ENCODE measurements at places on chromosomes 2 and 18.

GRCh38 chr2:219444566-219445091 is 10.0 kb downstream of the SPEG start:
- H3K4me3 ChIP-seq, result no peak overlapping the region
- H3K27ac ChIP-seq, result no peak overlapping the region
- DNase-seq, result no peak
- H3K27me3 ChIP-seq, result peaks cover 5% of the 10 kb centered on the region
- H3K36me3 ChIP-seq, result no peaks in the 10 kb centered on the region

DNA sequence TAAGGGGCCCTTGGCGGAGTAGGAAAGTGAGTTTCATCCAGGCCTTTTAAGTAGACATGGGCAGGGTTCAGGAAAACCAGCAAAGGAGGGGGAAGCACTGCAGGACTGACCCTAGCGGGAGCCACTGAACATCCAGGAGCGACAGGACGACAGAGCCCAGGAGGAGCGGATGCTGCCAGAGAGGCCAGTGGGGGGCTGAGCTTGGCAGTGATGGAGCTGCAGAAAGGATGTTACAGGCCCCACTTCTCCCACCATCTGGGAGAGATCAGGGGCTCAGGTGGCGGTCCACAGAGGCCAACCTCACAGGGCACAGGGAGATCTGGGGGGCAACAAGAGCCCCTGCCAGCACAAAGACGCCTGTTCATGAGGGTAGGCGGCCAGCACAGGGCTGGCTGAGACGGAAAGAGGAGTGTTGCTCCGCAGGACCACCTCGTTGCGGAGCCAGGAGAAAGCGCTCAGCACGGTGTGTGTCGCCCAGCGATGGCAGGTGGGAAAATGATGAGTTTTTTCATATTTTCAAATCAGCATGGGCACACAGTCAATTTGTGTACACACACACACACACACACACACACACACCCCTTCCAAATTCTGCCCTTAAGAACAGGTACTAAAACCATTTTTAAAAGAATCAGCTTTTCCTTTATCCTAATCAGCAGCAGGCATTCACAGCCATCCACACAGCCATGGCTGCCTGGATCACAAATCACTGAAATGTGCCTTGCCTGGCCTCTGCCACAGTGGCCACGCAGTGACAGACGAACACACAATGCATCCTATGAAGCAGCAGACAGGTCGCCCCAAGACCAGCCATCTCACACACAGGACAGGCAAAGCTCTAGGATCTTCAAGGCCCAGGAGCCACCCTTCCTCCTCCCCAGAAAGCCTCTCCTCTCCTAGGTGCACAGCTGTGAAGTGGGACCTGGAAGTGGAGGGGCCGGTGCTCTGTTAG is 63.2 kb downstream of the NDUFA10 start:
- H3K4me1 ChIP-seq, result no peaks in the 10 kb centered on the region
- no peak overlapping the region for H3K27ac ChIP-seq
- no peak for DNase-seq
- H3K4me3 ChIP-seq, result no peak overlapping the region
- H3K36me3 ChIP-seq, result peaks cover 1% of the 10 kb centered on the region
- H3K27me3 ChIP-seq, result no peaks in the 10 kb centered on the region

DNA sequence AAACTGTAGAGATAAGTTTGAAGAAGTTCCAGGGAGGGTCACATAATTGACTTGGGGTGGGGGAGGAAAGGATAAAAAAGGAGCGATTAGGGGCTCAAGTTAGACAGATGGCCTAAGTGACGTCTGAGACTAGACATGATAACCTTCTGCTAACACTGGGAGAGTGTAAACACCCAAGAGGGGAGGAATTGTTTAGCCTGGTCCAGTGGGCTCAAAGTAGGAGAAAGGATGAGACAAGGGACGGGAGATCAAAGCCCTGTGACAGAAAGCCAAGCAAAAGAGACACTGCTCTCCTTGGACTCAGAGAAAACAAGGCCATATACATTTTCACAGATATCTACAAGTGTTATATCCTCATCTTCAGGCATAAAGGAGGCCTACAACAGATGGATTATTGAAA is 45.5 kb upstream of the IHH start:
- no peaks in the 10 kb centered on the region for H3K27me3 ChIP-seq
- H3K4me1 ChIP-seq, result no peaks in the 10 kb centered on the region
- no peak overlapping the region for H3K27ac ChIP-seq

- no peaks in the 10 kb centered on the region for H3K27me3 ChIP-seq
These were observed 46.9 kb downstream of the ODC1 start for GRCh38 chr2:10400978-10401951.

DNA sequence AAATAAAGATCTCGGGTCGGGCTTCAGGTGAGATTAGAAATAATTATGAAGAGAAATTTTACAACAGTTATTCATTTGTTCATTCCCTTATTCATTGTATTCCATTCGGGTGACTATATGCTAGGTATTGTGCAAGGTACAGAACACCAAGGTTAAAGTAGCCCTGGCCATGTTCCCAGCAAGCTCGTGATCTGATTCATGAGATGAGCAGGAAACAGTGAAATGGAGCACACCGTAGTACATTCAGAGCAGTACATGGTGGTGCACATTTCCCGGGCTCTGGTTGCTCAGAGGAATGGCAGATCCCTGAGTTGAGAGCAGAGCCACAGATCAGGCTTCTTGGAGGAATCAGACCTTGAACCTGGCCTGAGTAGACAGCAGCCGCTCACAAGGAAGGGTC is 87.7 kb downstream of the PRKRA start:
- no peak for DNase-seq
- no peaks in the 10 kb centered on the region for H3K27me3 ChIP-seq
- H3K4me3 ChIP-seq, result no peak overlapping the region
- no peaks in the 10 kb centered on the region for H3K4me1 ChIP-seq
- no peaks in the 10 kb centered on the region for H3K36me3 ChIP-seq
- H3K27ac ChIP-seq, result no peak overlapping the region

- H3K4me1 ChIP-seq, result no peaks in the 10 kb centered on the region
- H3K27ac ChIP-seq, result no peak overlapping the region
- DNase-seq, result no peak
- no peaks in the 10 kb centered on the region for H3K36me3 ChIP-seq
- H3K27me3 ChIP-seq, result no peaks in the 10 kb centered on the region
These were observed 28.2 kb downstream of the ACMSD start for GRCh38 chr2:134866498-134867099.

DNA sequence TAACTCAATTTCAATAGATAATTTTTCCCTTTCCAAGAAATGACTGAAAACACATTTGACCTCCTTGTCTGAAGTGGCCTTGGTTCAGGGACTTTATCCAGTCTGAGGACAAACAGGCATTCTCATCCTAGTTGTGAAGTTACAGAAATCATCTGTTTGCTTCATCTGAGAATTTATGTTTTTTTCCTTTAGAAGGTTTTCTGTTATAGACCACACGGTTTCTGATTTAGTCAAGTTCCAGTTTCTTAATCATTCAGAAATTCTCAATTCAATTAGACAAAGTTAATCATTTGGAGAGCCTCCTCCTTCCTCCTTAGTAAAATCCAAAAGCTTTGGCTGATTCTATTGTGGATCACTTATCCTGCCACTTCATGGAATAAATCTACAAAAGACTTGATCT is 60.9 kb downstream of the ICOS start:
- DNase-seq, result no peak
- no peak overlapping the region for H3K4me3 ChIP-seq
- H3K4me1 ChIP-seq, result peaks cover 2% of the 10 kb centered on the region
- H3K27me3 ChIP-seq, result no peaks in the 10 kb centered on the region
- no peak overlapping the region for H3K27ac ChIP-seq
- no peaks in the 10 kb centered on the region for H3K36me3 ChIP-seq

Measured in mesendoderm (in vitro differentiated cells).